Left kidney (tissue), 8 donors: ENCODE measurements at places on chromosomes 7 and 10. TPM values are rescaled to one million over a fixed set of nuclear protein-coding genes. Genes with fewer than 3 reads are reported as not detected.

Gene OR9A2
- not detected for polyA plus RNA-seq

Gene CUBN
- 276 TPM for polyA plus RNA-seq

Gene HOXA6
- polyA plus RNA-seq = 26.5 TPM

Gene NPTX2
- 3.7 TPM for polyA plus RNA-seq

Gene CRPPA
- polyA plus RNA-seq = 6.0 TPM

Gene CPXM2
- polyA plus RNA-seq = 4.6 TPM

Gene GPR37
- polyA plus RNA-seq = 2.0 TPM

Gene TRIM50
- 0.32 TPM for polyA plus RNA-seq

Gene KCNMA1
- polyA plus RNA-seq = 3.6 TPM

Gene CNNM1
- 1.8 TPM for polyA plus RNA-seq

Gene FOXI2
- 1.2 TPM for polyA plus RNA-seq

Gene WNT2
- polyA plus RNA-seq = 0.93 TPM

Gene TSPAN13
- 24.0 TPM for polyA plus RNA-seq

Gene KIFBP
- 41.6 TPM for polyA plus RNA-seq

Gene OR13A1
- 0.08 TPM for polyA plus RNA-seq

Gene KIN
- polyA plus RNA-seq = 24.7 TPM

Gene PRXL2A
- polyA plus RNA-seq = 118 TPM

Gene TMEM270
- 0.27 TPM for polyA plus RNA-seq

Gene ICA1
- polyA plus RNA-seq = 38.2 TPM

Gene SPDYE9
- polyA plus RNA-seq = 1.5 TPM

Gene PSD
- polyA plus RNA-seq = 9.3 TPM

Gene EBLN1
- polyA plus RNA-seq = not detected

Gene COL28A1
- polyA plus RNA-seq = 11.9 TPM

Gene MUC3A
- polyA plus RNA-seq = 1.2 TPM

Gene COL13A1
- polyA plus RNA-seq = 25.8 TPM

Gene TCAF2
- 3.3 TPM for polyA plus RNA-seq

Gene HKDC1
- 15.3 TPM for polyA plus RNA-seq

Gene SFTPA1
- not detected for polyA plus RNA-seq

Gene OR6V1
- polyA plus RNA-seq = not detected

Gene TAF6
- polyA plus RNA-seq = 67.9 TPM

Gene SUN3
- 0.17 TPM for polyA plus RNA-seq

Gene TLL2
- polyA plus RNA-seq = 0.78 TPM

Gene NOBOX
- polyA plus RNA-seq = not detected

Gene PHYH
- polyA plus RNA-seq = 26.4 TPM

Gene FGL2
- 56.0 TPM for polyA plus RNA-seq

Gene FKBP6
- polyA plus RNA-seq = 0.60 TPM

Gene RBM28
- 62.6 TPM for polyA plus RNA-seq

Gene SLIT1
- 9.7 TPM for polyA plus RNA-seq

Gene VPS37D
- 9.4 TPM for polyA plus RNA-seq

Gene LIPJ
- 0.10 TPM for polyA plus RNA-seq

Gene CUX1
- polyA plus RNA-seq = 101 TPM

Gene SLC26A3
- polyA plus RNA-seq = 0.10 TPM

Gene AMPH
- 20.0 TPM for polyA plus RNA-seq
